Hindlimb muscle (tissue), 1 donor: ENCODE measurements at places on chromosomes 6 and 20.

DNA sequence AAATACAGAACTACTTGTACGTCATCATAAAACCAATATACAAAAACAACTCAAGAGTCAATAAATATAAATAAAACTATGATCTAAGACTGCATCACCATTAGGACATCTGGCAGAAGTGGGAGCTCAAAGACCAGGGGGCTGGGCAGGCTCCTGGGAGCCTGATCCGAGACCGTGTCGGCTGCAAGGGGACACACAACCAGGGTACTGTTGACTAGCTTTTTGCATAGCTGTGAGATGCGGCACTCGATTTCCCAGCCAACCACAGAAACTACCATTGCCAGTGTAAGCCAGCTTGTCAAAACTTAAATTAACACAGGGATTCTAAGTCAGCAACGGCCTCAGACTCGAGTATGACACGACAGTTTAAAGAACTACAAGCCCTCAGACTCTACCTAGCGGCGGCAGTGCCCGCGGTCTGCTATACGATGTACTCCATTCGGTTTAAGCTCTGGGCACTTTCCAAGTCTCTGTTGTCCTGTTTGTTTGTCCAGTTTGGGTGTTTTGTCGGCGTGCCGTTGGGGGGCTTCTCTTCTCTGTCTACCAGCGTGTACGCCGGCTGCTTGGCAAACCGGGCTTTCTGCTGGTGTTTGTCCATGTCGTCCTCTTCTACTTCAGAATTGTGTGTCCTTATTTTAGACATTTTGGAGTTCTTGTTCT lies 34.6 kb downstream of the JAG1 start:
- DNase-seq = no peak

DNA sequence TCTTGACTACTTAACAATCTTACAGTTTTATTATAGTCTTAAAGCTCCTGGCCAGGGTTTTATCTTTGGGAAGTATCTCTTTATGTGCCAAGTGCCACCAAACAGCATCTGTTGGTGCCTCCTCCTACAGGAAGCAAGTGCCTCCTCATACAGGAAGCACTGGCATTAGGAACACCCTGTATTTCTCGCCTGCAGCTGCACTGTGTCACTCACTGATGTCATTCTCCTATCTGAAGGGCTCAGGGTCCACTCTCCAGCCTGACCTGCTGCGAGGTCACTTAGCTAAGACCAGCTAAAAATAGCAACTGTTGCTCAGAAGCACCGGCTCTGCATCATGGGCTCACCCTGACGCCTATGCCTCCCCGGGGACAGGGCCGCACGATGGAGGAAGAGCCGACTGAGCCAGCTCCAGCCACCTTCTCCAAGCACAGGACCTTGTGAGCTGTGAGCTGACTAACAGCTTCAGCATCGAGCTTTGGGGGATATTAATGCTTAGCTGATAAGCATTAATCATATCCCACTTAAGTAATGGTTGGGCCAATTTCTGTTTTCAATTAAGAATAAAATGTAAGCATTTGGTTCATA lies 66.3 kb upstream of the CD93 start:
- DNase-seq = no peak

- DNase-seq = no peak
Measured at GRCh38 chr6:138544501-138544900, 45.2 kb upstream of the NHSL1 start.

GRCh38 chr20:63469019-63469712 lies 3.3 kb downstream of the KCNQ2 start:
- no peak for DNase-seq

- DNase-seq = no peak
Measured at GRCh38 chr20:1414982-1415381, 22.1 kb upstream of the FKBP1A start.

DNA sequence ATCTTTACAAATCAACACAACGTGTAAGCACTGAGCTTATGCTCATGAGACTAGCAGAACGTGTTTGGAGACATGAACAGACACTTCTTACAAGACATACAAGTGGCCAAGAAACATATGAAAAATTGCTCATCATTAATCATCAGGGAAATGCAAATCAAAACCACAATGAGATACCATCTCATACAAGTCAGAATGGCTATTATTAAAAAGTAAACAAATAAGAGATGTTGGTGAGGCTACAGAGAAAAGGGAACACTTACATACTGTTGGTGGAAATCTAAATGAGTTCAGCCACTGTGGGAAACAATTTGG lies 327.9 kb upstream of the SOX4 start:
- DNase-seq = no peak

DNA sequence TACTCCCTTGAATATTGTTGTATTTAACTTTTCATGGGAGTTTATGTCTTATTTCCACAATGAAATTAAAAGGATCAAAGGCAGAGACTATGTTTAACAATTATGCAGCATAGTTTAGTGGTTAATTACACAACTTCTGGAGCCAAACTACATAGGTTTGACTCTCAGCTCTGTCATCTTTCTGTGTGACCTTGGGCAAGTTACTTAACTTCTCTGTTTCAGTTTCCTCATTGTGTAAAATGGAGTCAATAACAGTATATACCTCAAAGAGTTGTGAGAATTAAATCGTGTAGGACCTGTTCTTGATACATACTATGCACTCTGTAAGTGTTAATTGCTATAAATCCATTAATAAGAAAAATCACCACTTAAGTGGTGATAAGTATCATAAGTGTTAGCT lies 48.3 kb downstream of the BTBD9 start:
- DNase-seq = no peak

DNA sequence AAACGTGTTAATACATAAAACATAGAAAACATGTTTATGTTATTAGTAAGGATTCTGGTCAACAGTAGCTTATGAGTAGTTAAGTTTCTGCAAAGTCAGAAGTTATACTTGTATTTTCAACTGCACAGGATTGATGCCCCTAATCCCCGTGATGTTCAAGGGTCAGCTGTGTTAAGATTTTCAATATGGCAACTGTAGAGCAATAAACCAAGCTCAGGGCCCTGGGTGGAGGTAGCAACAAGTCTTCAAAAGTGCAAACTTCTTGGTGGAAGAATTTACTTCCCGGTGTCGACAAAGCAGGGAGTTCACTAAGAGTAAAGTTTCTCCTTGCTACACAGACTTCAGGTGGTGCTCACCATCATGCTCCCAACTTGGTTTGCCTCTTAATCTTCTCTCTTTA lies 4.1 kb upstream of the BCAS1 start:
- DNase-seq = no peak

- DNase-seq = no peak
Measured at GRCh38 chr6:77131426-77131825, 331.9 kb downstream of the HTR1B start.

- no peak for DNase-seq
Measured at GRCh38 chr20:16488086-16488485, 85.2 kb downstream of the KIF16B start.

DNA sequence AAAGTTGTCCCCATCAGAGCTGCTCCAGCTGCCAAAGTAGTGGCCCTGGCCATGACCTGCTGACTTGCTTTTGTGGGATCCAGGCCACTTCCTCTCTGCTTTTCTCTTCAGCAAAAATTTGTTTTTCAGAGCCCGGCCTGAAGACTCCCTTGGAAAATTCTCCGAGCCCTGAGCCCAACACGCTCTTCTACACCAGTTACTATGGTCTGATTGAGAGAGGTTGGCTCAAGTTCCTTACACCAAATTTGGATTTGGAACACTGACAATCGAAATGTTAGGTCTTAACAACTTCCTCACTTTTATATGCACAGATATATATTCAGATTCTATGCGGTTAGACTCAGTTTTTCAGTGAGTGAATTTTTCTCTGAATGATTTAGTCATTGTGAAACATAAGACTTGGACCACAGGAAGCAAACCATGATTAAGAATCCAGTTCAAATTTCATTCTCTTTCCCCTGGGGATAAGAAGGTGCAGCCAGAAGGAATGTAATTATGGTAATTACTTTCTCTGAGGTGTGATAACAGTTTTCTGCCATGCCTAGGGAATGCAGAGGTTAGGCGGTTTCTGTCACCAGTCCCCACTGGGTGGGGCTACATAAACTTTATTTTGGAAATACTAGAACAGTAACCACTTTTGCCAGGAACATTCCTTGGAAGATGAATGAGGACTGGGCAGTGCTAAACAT lies 365.2 kb downstream of the SYNE1 start:
- no peak for DNase-seq

GRCh38 chr20:57020364-57020763 lies 246.1 kb downstream of the BMP7 start:
- no peak for DNase-seq

DNA sequence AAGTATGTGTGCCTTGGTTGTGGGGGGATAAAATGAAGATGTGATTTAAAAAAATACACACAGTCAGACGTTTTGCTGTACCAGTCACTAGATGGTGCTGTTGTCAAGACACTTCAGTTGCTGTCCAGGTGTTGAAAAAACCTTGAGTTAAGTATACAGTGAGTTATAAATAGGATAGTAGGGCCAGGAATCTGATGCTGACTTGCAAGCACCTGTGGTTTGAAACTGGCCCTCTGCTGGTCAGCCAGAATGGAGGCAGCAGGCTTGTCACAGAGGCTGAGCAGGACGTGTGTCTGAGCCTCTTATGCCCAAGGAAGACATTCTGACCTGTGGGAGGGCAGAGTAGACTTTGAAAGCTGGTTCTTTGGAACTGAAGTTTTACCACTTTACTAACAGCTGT lies 27.8 kb downstream of the RNF8 start:
- DNase-seq = no peak

GRCh38 chr20:58296051-58296837 lies 13.3 kb upstream of the RAB22A start:
- no peak for DNase-seq

- no peak for DNase-seq
Measured at GRCh38 chr6:137728386-137729349, 138.4 kb upstream of the TNFAIP3 start.

- no peak for DNase-seq
Measured at GRCh38 chr6:4017834-4018170, 61.1 kb downstream of the FAM217A start.

DNA sequence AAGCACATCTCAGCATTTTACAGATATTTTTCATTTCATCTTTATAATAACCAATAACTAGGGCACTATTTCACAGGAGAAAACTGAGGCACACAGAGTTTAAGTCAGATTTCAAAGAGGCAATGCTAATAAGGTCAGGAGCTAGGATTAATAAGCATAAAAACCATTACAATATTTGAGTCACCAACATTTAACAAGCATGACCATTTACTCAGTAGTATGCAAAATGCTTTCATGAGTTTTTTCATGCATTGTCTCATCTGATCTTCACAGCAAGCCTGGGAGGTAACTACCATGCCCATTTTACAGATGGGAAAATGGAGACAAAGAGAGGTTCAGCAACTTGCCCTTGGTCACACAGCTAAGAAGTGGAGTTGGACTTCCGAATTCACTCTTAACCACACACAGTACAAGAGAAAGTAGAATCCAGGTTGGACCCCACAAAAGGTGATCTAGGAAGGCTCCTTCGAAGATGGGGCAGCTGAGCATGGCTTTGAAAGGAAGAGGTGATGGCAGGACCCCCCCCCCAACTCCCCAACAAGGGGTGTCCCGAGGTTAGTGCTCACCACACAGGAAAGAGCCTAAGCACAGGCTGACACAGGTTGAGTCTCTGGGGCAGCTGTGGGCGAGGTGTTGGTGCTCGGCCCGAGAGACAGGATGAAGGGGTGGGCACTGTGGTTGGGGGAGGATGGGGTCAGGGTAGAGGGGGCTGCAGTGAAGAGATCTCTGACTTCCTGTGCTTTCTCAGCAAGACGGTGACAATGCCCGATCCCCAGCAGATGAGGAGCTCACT lies 108.8 kb downstream of the PREX1 start:
- no peak for DNase-seq

GRCh38 chr6:129766959-129767728 lies 57.2 kb upstream of the ARHGAP18 start:
- peak; percentile 53 for DNase-seq

DNA sequence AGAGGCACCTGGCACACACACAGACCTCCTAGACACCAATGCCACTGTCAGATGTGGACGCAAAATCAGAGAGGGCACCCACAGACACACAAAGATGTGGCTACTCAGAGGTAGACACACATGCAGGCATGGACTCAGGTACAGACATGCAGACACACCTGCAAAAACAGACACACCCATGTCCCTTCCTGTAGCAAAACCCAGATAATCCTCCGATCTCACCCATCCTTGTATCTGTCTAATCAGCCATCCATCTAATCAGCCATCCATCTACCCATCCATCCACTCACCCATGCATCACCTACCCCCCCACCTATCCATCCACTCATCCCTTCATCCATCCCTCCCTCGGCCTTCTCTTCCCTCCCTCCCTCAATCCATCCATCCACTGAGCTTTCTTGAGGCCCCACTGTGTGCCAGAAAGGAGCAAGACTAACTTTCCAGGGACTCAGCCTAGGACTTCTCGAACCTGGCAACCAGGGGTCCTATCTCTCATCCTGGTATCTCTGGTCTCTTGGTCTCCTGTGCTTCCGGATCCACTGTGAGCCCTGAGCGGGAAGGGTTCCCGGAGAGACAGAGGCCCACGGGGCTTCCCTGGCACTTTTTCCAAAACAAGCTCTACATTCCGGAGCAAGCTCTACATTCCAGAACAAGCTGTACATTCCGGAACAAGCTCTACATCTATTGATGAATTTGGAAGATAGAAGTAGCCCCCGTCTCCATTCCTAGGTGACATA lies 1.1 kb upstream of the TGM2 start:
- DNase-seq = no peak

DNA sequence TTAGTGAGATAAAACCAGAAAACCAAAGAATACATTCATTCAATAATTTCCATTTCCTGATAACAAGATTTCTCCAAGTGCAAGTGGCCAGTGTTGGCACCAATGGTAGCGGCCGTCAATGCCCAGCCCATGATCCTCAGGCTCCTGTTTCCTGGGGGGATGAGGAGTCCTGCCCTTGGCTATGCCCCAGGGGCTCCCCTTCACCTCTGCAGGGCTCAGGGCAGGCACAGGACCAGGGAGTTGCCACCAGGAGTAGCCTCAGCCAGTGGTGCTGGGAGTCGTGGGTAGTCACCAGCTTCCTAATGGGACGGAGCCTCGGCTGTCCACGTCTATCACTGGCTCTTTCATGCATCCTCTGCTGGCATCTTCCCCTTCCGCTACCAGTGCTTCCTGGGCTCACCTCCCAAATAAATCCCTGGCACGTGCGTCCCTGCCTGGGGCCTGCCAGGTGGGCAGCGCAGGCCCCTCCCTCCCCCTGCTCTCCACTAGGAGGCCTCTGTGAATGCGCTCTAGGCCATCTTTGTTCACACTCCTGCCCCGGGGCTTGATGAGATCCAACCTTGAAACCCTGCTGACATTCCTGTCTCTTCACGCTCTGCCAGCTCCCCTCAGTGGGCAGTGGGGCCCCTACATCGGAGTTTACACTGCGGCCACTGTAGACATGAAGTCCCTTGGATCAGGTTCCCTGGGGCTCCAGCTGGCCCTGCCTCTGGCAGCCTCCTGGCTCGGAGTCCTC lies 215.7 kb downstream of the SYNDIG1 start:
- no peak for DNase-seq
